NK-92 treated with Interleukin-12 subunit alpha and Interleukin-12 subunit beta, amount 100 ng/mL, for 24 hours (cell line): ENCODE measurements at places on chromosomes 12 and 14.

DNA sequence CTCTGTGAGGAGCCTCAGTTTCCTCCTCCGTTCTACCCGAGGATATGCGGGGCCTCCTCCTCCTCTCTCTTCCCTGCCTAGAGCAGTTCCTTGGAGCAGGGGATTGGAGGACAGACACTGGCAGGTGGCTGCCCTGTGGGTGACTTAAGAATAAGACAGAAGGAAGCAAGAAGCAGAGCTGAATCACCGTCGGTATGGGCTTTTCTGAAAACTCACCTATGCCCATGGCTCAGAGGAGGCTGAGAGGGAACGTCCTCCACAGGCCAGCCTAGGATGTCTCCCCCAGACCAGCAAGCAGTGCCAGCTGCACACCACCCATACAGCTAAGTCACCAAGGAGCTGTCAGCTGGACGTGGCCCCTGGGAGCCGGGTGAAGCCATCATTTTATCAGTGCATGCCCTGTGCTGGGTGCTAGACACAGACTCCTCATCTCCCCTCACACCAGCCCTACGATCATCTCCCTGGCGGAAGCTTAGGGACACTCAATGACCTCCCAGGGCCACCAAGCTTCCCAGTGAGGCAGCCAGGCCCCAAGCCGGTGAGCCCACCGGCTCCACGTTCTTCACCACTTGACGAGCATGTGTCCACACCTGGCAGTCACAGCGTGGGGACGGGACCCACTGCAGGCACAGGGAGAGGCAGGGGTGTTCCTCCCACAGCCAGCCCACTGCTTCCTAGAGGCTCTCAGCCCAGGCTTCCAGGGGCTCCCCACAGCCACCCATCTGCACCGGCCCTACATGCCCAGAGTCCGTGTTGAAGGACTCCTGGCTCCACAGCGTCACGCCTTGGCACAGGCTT, 21.4 kb downstream of the ITPK1 start:
- DNase-seq: no peak

GRCh38 chr14:92670160-92670559, 78.3 kb downstream of the LGMN start:
- no peak for DNase-seq

GRCh38 chr14:49992448-49992847, 99.6 kb downstream of the ARF6 start:
- DNase-seq: no peak

DNA sequence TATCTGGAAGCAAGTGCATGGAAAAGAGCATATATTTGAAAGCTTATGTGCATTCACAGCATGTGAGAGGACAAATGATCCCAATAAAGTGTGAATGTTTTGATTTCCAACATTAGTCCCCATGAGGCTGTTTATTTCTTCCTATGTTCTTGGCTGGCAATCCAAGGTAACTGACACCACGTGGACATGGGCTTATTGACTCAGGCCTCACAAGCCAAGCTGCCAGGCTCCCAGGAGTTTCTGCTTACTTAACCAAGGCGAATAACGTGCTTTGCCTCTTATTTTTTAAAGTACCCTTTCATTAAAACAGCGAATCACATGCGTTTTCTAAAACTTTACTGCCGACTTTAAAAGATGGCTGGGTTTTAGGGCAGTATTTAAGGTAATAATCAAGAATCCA, 441.7 kb downstream of the FUT8 start:
- no peak for DNase-seq

GRCh38 chr14:99383472-99384449, 96.9 kb downstream of the SETD3 start:
- DNase-seq: no peak

DNA sequence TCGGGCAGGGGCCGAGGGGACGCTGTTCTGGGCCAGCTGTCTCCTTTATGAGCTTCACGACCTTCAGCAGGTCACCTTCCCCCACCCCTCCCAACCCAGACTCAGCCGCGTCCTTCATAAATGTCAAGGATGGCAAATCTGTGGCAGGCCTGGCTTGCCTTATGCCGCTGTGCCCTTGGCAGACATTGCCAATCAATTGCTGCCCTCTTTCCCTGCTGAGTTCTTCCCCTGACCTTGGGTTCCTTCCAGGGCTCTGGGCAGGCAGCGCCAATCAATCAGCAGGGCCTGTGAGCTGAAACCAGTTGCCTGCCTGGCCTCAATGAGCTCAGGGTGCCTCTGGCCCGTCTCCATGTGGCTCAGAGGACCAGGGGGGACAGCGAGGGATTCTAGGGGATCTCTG, 7.7 kb downstream of the FAM222A start:
- DNase-seq: no peak

DNA sequence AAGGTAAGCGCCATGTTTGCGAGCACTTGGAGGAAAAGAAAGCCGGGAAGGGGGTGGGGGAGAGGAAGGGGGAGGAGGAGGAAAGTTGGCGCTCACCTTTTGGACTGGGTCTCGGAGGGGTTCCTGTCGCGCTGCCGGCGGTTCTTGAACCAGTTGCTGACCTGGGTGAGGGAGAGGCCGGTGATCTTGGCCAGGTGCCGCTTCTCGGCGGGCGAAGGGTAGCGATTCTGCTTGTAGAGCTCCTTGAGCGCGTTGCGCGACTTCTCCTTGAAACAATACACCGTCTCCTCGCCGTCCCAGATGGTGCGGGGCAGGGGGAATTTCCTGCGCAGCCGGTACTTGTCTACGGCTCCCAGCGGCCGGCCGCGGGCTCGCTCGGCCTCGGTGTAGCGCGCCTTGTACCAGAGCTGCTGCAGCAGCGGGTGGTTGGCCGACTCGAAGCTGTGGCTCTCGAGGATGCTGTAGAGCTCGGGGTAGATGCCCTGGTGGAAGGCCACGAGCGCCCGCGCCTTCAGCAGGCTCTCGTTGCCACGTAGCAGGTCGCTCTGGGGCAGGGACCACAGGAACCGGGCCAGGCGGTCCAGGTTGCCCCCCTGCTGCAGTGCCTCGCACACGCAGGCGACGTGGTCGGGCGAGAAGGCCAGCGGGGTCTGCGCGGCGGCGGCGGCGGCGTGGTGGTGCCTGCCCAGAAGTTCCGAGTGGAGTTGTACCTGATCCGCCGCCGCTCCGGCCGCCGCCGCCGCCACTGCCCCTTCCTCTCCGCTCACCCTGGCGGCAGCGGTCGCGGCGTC, 840 bp downstream of the SIX4 start:
- DNase-seq: no peak

GRCh38 chr12:1778911-1779310, 41.5 kb upstream of the LRTM2 start:
- DNase-seq: no peak

DNA sequence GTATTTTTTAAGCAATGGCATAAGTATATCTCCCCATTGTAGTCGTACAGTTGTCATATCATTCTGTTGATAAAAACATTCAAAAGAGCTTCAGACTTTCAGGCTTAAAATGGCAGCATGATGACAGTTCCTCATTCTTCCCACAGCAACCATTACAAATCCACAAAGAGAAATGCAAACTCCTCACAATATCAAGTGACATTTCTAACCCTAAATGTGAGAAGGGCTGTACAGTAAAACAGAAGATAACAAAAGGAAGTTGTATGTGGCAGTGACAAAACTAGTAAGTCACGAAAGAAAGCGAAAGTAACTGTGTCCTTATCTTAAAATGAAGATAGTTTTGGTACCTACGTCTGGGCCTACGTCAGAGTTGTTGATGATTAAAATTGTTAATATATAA, 46.7 kb downstream of the GXYLT1 start:
- no peak for DNase-seq

GRCh38 chr12:104175726-104176247, 37.8 kb upstream of the NFYB start:
- DNase-seq: no peak

GRCh38 chr12:60278209-60278608, 682.4 kb downstream of the SLC16A7 start:
- no peak for DNase-seq

DNA sequence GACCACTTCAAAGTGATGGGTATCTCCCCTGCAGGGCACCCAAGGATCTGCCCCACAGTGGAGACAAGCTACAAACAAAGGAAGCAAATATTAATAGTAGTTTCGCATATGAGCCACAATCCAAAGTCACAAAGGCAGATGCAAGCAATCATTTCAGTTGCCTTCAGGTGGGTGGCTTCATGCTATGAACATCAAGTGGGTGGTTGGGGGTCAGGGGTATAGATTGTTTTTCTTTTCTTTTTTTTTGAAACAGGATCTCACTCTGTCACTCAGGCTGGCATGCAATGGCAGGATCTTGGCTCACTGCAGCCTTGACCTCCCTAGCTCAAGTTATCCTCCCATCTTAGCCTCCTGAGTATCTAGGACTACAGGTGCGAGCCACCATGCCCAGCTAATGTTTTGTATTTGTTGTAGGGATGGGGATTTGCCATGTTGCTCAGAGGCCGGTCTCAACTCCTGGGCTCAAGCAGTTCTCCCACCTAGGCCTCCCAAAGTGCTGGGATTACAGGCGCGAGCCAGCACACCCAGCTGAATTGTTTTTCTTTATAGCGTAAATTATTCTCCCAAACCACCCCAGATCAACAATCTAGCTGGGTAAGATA, 13.4 kb upstream of the NT5DC3 start:
- no peak for DNase-seq

- DNase-seq: peak; percentile 53
Measured at GRCh38 chr12:98644433-98644711, 216 bp downstream of the IKBIP start.
